ENCODE measurements at places on chromosomes 11 and 22. TPM values are rescaled to one million over a fixed set of nuclear protein-coding genes. Genes with fewer than 3 reads are reported as not detected.

- no peak for DNase-seq
Measured at GRCh38 chr11:121473064-121473777, 20.5 kb upstream of the SORL1-AS1 start.

DNA sequence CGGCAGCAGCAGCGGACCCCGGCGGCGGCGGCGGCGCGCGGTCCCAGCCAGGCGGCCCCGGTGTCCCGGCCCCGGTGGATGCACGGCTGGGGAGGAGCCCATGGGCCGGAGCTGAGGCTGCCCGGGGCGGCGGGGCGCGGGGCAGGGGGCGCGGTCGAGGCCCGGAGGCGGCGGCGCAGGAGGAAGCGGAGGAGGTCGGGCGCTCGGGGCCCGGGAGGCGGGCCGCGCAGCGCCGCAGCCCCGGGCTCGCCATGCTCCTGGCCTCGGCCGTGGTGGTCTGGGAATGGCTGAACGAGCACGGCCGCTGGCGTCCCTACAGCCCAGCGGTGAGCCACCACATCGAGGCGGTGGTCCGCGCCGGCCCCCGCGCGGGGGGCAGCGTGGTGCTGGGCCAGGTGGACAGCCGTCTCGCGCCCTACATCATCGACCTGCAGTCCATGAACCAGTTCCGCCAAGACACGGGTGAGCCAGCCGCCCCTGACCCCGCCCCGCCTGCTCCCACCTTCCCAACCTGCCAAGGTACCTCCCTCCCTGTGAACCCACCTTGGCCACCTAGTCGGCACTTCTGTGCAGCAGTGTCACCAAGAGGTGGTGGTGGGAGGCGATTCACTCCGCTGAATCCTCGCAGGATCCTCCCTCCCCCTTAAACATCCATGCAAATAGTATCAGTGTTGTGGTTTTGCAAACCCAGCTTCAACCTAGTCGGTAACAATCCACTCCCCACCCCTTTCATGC lies 580 bp downstream of the DTX4 start:
- DNase-seq: no peak

DNA sequence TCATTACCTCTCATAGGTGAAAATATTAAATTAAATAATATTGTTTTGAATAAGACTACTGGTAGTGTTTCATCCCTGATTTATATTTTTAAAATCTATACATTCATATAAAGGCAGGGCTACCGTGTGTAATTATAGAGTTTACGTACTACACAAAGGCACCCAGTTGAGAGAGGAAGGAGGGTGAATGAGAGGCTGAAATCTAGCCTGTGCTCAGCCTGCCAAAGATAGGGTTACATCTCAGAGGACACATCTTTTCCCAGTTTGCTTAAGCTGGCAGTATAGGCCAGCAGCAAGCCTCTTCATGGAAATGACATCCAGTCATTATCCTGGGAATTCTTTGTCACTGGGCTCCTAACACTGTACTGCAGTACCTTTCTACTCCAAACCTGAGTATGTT lies 7.5 kb upstream of the B3GNT6 start:
- no peak for DNase-seq

DNA sequence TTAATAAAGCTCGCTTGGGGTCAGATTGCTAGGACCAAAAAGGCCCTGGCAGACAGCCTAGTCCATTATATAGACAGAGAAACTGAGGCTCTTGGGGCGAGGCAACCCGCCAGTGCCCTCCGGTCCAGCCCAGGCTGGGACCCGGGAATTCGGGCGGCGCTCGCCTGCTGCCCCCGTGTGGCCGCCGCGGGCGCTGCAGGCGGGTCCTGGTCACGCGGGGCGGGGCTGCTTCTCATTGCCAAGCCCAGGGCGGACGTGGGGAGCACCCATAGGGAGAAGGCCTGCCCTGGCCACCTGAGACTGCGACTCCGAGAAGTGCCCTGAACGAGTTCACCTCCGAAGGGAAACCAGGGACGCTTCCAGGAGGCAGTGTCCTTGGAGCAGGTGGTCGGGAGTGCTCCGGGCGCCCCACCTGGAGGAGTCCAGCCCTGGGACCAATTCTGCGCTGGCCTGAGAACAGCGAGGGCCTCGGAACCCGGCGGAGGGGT lies 36.0 kb upstream of the CSNK1E start:
- no peak for DNase-seq

GRCh38 chr22:40300884-40301672 lies 45.2 kb upstream of the ADSL start:
- no peak for DNase-seq

DNA sequence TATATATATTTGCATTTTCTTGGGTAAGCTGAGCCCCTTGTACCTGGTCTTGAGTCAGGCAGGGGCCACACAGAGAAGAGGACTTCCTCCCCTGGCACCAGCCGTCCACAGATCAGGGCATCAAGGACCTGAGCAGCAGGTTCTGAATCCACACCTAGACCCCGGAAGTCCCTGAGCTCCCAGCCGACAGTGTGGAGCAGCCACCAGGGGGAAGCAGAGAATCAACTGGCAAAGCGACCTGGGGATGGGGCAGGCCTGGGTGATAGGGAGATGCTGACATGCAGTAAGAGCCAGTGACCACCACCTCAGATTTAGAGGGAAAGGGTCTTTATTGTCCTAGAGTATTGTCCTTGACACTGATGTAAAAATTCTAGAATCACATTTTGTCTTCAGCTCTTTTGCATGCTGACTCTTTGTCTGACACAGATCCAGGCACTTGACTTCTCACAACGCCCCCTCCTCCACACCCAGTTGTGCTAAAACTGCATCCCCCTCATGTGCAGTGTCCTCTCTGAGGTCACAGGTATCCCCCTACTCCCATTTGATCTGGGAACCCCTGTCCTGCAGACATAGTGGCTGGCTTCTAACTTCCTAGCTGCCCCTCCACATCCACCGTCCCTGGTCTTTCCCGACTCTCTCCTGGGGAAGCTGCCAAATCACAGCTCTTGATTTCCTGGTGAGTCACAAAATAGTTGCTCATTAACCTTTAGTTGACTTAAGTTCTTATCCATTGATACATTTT lies 109.3 kb downstream of the GGTLC2 start:
- DNase-seq: peak; percentile 33

Gene TMPRSS4
- 13.3 TPM for total RNA-seq

Gene KLHDC7B
- not detected for total RNA-seq

Data from epithelial cell of proximal tubule (primary cell).